ENCODE measurements at places on chromosomes 6 and 20. TPM values are rescaled to one million over a fixed set of nuclear protein-coding genes. Genes with fewer than 3 reads are reported as not detected.

Gene PACSIN1
- 0.29 TPM for total RNA-seq

Gene BPIFB4
- total RNA-seq = not detected

- H3K27ac ChIP-seq = no peak overlapping the region
- H3K4me1 ChIP-seq = no peaks in the 10 kb centered on the region
- no peak overlapping the region for H3K4me3 ChIP-seq
- H3K36me3 ChIP-seq = no peaks in the 10 kb centered on the region
- DNase-seq = peak; percentile 18
Measured at GRCh38 chr6:6469074-6469473, 119.4 kb upstream of the LY86 start.

- DNase-seq = no peak
- H3K4me1 ChIP-seq = no peaks in the 10 kb centered on the region
- H3K27ac ChIP-seq = no peak overlapping the region
- H3K36me3 ChIP-seq = no peaks in the 10 kb centered on the region
- no peaks in the 10 kb centered on the region for H3K27me3 ChIP-seq
- H3K4me3 ChIP-seq = no peak overlapping the region
Measured at GRCh38 chr6:163356324-163356723, 58.2 kb upstream of the QKI start.

DNA sequence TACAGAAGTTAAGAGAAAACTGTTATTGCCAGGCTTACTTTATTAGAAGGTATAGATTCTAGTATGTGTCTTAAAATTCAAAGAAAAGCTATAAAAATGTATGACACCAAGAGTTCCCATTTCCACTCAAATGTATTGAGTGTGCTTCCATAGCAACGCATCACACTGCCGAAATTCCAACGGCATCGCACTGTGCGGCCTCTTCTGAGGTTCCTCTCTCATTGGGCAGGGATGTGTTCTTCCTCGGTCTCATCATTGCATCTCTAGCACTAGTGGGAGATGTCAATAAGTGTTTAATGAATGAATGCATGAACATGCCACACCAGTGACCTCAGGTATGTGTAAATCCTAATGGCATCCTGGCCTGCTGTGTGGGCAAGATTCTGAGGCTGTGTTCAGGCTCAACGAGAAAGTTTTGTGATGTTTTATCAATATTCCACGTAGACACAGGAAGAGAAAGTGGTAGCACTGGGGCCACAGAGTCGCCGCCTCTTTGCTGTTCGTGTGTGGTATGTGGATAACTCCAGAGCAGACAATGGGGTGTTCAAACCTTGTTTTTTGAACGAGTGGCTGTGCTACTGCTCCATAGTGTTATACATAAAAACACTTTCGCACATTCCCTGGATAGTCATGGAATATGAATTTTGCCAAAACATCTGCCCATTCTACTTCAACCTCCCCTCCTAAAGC lies 171.6 kb downstream of the ADGB start:
- H3K27ac ChIP-seq = no peak overlapping the region
- no peak for DNase-seq
- no peaks in the 10 kb centered on the region for H3K4me1 ChIP-seq
- no peaks in the 10 kb centered on the region for H3K27me3 ChIP-seq
